IPS DF 19.7 (cell line): ENCODE measurements at places on chromosomes 5 and 9.

GRCh38 chr5:32170303-32171151 is 3.6 kb downstream of the GOLPH3 start:
- DNase-seq = no peak

DNA sequence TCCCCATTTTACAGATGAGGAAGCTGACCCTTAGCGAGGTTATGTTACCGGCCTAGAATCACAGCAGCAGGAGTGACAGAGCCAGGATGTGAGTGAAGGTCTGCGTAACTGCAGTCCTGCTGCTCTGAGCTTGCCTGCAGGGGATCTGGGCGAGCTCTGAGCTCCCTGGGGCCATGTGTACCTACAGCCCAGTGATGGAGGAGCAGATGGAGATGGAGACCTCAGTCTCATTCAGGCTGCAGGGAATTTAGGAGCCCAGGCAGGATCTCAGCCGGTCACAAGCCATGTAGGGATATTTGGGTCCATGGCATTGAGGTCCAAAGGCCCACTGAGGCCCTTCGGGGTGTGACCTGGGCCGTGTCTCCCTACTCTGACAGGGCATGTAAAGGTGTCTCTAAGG is 170.6 kb downstream of the CACNA1B start:
- DNase-seq = no peak

GRCh38 chr5:156350256-156350655 is 23.3 kb downstream of the SGCD start:
- DNase-seq = no peak

DNA sequence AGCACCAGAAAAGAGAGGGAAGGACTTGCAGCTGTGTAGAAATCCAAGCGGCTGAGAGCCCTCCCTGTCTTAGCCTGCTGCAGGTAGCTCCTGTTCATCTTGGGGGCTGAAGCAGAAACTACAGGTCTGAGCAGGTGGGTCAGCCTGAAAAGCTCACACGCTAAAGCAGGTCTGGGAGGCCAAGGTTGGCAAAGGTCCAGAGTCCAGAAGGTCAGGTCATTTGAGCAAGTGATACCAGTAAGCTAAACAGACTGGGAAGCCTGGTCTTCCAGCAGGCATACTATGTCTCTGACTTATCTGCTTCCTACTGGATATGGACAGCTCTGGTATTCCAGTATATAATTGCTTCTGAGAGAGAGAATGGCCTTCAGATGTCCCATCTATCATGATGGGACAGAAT is 26.2 kb downstream of the PTCD2 start:
- no peak for DNase-seq

- DNase-seq = no peak
These were observed 138.0 kb upstream of the IRX4 start for GRCh38 chr5:2020730-2021129.

GRCh38 chr5:40307920-40308319 is 371.8 kb upstream of the PTGER4 start:
- no peak for DNase-seq

DNA sequence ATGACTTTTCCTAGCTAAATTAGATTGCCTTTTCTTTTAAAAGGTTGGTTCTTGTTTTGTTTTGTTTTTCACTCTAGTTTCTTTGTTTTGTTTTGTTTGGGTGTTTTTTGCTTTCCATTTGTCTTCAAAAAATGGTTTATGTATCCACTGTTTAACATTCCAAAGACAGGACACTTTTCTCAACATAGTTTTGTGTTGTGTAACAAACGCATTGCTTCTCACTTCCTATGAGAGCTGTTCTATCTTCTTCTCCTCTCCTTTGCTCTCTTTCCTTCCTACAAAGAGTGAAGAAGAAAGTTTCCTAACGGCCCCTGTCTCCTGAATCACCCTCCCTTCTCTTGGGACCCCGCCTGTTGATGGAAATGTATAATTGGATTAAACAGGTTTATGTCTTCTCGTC is 539.7 kb downstream of the ACTL7B start:
- no peak for DNase-seq

- no peak for DNase-seq
These were observed 71.2 kb downstream of the RAPGEF1 start for GRCh38 chr9:131668439-131669268.

DNA sequence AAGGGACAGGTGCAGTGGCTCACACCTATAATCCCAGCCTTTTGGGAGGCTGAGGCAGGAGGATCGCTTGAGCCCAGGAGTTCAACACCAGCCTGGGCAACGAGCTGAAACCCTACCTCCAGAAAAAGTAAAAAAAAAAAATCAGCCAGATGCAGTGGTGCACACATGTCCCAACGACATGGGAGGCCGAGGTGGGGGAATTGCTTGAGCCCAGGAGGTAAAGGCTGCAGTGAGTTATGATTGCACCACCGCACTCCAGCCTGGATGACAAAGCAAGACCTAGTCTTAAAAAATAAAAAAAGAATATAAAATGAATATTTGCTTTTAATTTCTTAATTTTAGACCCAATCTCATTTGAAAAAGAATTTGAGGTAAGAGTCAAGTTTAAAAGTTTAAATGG is 143.5 kb downstream of the LPAR1 start:
- no peak for DNase-seq

GRCh38 chr5:167051402-167051768 is 1240.1 kb upstream of the WWC1 start:
- DNase-seq = no peak

DNA sequence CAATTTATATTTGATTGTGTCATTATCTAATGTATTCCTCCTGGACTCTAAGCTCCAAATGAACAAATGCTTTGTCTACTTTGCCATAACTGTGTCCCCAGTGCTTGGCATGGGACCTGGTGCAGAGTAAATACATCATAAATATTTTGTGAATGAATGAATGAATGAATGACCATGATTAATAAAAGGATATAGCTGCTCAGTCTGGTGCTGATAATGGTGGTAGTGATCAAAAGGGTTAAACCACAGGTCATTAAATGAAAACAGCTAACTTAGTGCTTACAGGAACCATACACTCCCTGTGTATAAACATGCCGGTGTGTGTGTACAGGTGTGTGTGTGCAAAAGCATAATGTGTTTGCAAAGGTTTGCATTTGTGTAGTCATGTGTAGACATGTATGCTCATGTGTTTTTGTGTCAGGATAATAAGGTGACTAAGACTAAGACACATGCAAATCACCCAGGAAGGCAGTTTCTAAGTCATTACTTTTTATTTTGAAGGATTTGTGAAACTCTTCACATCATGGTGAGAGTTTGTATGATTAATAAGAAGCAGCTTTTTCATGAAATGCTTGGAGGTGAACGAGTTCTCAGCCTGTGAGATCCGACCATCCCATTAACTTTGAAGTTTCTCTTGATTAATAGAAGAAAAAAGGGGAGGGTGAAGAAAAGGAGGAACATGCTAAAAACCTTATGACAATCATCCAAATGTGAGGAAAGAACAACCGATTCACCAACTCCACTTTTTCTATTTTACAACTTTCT is 24.6 kb downstream of the SPARC start:
- no peak for DNase-seq

GRCh38 chr5:89534331-89534730 is 651.3 kb upstream of the MEF2C start:
- no peak for DNase-seq

DNA sequence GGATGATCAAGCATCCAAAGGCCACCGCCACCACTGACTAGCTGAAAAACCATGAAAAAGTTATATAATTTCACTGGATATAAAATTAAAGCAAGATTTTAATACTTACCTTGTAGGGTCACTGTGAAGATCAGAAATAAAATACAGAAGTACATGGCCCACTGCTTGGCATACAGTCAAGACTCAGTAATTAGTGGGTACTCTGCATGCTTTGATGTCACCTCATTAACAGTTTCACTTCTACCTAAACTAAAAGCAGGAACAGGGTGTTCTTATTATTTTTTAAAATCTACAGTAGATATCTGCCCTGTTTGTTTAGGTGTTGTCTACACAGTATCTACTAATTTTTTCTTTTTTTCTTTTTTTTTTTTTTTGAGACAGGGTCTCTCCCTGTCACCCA is 66.4 kb downstream of the NFIB start:
- DNase-seq = no peak

DNA sequence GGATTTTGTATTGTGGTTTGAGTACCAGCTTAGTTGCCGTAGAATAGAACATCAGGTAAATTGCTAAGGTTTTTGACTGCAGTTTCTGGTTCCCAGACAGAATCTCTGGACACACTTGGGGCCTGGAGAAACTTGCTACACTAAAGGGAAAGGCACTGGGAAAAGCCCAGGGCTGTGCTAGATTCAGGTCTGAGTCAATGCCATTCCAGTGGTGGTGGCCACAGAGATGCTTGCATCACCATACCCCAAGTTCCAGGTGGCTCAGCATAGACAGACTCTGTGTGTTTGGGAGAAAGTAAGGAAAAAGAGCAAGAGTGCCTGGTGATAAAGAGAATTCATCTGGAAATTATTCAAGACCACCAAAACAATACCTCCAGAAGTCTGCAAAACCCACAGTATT is 120.6 kb downstream of the HMHB1 start:
- no peak for DNase-seq

- DNase-seq = no peak
These were observed 503.8 kb downstream of the IRX1 start for GRCh38 chr5:4099386-4099785.

GRCh38 chr5:150313501-150313900 is 10.8 kb upstream of the ARSI start:
- no peak for DNase-seq

- no peak for DNase-seq
These were observed 20.0 kb upstream of the GRPEL2 start for GRCh38 chr5:149325166-149325735.

GRCh38 chr5:116923344-116923743 is 348.7 kb upstream of the SEMA6A start:
- no peak for DNase-seq

GRCh38 chr5:116475338-116475737 is 99.3 kb downstream of the SEMA6A start:
- DNase-seq = no peak

- no peak for DNase-seq
These were observed 141.2 kb upstream of the TBC1D2 start for GRCh38 chr9:98396656-98397055.

DNA sequence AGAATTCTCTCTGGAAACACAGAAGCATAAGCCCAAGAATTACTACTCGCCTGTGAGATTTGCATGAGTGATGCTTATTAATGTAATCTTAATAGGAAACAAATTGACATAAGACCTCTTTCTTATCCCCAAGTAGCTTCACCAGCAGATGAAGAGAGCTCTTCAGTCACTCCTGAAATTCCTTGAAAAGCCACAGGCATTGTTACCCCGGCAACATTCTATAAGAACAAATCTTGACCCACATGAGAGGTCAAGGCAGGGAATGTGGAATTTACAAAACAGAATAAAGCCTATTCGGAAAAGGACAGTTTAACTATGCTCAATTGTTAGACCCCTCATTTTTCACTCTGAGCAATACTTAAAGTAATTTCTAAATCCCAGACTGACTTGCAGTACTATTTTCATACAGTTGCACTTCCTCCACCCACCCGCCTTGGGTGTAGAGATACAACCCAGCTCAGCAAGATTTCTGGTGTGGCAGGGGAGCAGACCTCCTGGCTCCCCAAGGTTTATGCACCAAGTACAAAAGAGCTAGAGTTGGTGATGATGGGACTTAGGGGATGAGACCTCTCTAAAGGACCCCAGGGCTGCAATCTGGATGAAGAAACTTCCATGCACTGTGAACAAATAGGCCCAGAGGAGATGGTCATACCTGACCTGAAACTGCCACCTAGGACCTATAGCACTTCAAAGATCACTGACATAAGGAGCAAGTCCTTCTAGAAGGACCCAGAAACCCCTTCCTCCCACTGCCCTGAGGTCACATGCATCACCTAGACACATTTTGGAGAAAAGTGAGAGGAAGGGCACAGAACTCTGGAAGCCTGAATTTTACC is 242.1 kb downstream of the ZNF608 start:
- no peak for DNase-seq

DNA sequence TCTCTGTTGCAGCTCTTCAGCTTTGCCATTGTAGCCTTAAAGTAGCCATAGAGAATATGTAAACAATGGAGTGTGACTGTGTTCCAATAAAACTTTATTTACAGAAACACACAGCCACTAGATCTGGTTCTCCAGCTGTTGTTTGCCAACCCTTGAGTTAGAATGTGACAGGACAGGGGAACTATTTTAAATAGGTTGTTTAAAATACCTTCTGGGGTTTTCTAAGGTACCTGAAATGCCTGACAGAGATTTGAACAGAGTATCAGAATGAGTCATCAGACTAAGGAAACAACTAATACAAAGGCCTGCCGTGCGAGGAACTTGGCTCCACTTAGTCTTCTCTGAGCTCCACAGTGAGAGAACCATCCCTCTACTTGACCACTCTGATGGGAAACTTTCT is 85.4 kb downstream of the HSD17B4 start:
- DNase-seq = no peak

DNA sequence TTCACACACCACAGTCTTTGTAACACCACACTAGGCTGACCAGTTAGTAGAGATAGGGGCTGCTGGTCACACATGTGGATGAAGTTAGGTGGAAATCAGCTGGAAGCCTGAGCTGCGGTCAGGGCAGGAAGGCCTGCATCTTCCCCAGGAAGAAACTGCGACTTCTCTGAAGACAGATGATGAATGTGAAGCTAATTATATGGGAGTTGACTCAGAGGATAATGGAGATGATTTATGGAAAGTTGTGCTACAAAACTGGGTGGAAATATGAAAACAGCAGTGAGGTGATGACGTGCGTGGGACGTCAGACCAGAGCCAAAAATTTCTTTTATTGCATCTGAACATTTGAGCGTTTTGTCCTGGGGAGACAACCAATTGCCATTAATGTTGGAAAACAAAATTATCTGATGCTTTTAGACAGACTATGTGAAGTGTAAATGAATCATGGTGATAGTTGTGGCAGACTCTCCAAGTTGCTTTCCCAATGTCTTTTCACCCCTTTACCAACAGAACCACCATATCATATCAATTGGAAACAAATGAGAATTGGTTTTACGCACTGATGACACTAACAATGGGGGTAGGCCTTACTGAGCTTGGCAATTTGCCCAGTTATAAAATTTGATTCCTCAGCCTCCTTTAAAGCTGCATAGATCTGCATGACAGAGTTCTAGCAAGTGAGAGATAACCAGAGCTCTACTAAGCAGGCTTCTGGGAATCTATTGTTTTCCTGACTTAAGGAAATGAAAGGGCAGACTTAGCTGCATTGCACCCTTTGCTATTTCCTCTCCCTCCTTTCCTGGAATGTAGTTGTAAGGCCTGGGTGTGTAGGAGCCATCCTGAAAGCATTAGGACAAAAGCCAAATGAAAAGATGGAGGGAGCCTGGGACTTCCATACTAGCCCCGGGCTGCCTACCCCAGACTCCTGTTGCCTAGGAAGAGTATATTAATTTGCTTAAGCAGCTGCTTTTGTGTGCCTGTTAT is 84.0 kb downstream of the RAB3C start:
- no peak for DNase-seq

GRCh38 chr9:38228331-38229103 is 159.5 kb upstream of the SHB start:
- no peak for DNase-seq

DNA sequence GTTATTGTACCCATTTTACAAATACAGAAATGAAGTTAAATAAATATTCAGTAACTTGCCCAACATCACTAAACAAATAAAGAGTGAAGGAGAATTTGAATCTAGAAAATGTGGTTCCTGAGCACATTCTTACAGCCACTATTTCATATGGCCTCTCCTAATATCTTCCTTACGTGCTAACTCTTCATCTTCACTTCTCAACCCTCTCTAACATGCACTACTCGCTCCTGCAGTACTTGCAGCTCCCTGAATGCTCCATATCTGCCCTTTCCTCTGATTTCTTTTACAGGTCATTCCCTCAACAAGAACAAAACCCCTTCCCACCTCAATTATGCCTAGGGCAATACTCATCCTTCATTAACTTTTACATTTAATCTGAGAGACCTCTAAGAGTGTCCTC is 711.5 kb downstream of the CETN3 start:
- no peak for DNase-seq

GRCh38 chr5:174675916-174676315 is 48.5 kb upstream of the MSX2 start:
- no peak for DNase-seq
